ENCODE measurements at places on chromosomes 4 and X.

DNA sequence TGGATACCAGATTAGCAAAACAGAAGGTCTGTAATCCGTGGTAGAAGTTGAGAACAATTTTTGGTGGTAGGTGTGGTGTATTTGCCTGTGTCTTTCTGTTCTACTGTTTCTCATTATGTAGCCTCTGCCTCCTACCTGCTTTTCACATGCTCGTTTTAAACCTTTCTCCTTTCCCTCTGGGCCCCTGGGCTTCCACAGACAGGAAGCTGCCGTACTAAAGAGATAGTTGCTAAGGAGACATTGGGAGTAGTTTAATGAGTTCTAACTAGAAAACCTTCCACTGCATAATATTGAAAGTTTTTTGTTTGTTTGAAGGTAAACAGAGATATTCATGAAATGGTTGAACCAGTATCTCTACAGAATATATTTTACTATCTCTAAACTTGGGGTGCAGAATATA, 107.8 kb downstream of the STOX2 start:
- DNase-seq = no peak

DNA sequence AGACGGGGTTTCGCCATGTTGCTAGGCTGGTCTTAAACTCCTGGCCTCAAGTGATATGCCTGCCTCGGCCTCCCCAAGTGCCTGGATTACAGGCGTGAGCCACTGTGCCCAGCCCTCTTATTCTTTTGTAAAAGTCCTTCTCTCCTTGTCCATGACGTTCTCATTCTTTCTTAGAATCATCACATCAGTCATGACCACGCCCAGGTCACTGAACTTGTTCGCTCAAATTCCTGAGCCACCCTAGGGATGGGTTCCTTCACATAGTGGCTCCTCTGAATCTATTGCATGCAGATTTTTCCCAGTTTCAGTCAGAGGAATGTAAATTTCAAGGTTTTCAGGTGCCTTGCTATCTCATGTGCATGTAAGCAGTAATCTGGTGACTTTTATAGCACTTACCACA, 15.7 kb downstream of the JADE1 start:
- peak; percentile 64 for DNase-seq

GRCh38 chrX:72094894-72095293, 36.8 kb downstream of the RTL5 start:
- DNase-seq = no peak

GRCh38 chr4:109113521-109113920, 188.9 kb downstream of the COL25A1 start:
- DNase-seq = no peak

GRCh38 chr4:20960291-20960690, 260.0 kb downstream of the PACRGL start:
- peak; percentile 8 for DNase-seq

GRCh38 chr4:100362366-100362765, 155.5 kb downstream of the EMCN start:
- DNase-seq = peak; percentile 51

- DNase-seq = peak; percentile 15
Observed at GRCh38 chrX:27575565-27575964, 14.6 kb upstream of the DCAF8L2 start.

Measured in kidney tubule cell (primary cell).